CD4-positive, alpha-beta T cell treated with Interleukin-1 beta for 1 hour (primary cell): ENCODE measurements at places on chromosomes 2 and 18.

- DNase-seq = no peak
Observed at GRCh38 chr18:44541781-44542180, 138.9 kb upstream of the SETBP1 start.

GRCh38 chr18:27797484-27797883 is 379.4 kb downstream of the CDH2 start:
- DNase-seq = no peak

DNA sequence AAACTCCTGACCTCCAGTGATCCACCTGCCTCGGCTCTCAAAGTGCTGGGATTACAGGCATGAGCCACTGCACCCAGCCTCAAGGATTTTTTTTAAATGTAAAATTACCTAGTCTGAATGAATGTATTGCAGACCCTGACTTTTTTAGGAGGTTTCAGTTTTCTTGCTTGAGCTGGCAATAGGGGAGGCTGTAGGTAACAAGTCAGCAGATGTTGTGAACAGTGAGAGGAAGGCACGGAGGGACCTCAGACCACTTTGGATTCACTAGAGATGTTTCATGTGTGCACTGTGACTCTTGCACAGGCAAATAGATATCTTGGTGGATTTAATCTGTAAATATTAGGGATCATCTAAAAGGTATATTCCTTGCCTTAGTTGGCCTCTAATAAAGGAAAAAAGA is 6.4 kb downstream of the NDUFV2 start:
- no peak for DNase-seq

GRCh38 chr2:45014016-45014702 is 4.9 kb upstream of the SIX2 start:
- no peak for DNase-seq

DNA sequence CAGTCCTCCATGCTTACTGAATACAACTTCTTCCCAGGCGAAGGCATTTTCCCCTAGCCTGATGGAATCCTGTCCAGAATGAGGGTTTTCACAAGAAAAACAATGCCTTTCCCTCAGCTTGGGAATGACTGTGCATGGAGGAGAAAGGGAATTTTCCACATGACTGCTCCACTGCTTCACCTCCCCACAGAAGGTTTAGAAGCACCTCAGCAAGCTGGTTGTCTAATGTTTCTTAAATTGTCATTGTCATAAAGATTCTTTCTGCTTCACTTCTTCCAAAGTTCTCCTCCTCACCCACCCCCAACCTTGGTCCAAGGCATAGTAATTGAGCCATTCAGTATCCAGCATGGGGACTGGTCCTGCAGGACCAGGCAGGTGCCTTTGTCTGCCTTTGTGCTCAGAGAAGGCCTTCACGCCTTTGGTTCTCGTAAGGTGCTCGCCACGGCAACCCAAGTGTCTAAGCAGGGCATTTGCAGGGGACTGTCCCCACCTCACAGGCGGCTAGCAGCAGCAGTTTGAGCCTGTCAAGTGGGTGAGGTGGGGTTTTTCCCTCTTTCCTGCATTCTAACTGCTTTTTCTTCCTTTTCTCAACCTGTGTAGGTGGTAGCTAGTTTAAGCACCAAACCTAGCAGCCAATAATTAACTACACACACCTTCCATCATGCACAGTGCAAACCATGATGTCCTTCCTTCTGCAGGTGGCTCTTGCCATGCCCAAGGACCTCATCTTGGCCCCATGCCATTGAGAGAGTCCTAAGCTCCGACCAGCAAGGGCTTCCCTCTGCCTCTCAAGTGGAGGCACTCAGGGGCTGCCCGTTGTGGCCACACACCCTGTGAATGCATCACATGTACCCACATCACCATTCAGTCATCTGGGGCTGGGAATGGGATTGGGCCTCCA is 65.7 kb upstream of the BCL2L11 start:
- no peak for DNase-seq

DNA sequence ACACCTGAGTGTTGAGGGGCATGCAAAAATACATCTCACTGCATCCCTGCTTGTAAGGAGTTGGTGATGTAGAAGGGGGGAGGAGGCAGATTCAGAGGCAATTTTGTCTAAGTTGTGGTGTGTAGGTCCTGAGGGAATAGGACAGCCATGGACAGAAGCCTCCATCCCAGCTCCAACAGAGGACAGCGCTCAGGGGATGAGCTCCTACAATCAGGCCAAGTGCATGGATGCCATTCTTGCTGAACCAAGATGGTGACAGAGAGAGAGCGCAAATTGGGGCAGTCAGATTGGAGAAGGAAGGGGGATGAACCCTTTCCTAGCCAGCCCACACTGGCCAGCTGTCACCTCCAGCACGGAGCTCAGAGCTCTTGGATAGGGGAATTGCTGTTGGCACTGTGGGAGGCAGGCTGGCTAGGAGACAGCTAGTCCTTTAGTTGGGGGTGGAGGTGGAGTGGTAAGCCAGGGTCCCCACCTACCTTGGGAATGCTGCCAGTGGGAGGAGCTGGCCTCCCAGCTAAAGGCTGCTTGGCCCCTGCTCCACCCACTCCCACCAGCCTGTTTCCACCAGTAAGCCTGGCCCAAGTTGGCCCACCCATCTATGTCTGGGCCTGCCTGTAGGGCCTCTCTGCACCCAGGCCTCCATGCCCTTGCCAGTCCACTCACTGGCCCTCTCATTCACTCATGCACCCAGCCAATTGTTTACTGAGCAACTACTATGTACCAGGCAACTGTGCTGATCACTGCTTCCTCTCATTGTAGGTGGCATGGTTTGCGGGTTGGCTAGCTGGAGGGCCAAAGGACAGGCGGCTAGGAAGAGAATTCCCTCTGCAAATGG is 2.5 kb upstream of the PER2 start:
- DNase-seq = no peak

DNA sequence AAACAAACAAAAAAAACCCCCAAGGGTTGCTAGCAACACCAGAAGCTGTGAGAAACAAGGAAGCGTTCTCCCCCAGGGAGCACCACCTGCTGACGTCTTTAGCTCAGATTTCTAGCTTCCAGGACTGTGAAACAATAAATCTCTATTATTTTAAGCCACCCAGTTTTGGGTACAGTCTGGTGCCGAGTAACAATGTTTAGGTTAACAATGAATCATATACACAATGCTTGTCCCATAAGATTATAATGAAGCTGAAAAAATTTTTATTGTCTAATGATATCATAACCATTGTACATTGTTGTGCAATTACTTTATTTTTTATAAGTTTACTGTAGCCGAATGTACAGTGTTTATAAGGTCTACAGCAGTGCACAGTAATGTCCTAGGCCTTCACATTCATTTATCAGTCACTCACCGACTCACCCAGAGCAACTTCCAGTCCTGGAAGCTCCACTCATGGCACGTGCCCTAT is 72.1 kb upstream of the CAB39 start:
- no peak for DNase-seq

DNA sequence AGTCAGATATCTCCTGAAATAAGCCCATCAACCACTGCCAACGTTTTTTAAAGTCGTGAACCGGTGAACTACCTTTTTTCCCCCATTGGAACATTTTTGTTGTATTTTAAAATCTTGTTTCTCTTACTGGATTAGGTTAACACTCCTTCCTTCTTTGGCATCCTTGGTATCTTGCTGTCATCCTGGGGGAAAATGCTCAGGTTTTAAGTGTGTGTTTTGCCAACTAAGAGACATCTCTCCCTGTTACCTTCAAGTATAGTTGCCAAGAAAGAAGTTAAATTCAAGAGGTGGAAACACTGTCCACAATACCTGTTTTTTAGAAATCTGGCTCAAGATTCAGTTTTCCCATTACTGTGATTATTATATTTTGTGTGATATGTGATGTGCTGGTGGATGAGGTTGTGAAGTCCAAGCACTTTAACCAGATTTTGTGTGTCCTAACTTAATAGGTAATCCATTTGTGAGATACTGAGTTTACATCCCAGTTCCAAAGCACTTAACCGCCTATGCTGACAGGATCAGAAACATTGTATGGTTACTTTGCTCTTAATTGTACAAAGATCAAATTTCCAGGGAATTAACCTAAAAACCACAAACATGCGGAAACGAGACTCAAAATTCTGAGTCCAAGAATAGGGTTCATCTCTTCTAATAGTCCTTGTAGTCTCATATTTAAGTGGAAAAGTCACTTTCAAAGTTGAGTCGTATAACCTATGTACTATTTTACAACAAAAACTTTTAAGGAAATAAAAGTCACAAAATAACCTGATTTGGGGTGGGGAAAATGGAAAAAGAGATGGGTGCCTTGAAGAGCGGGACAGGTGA is 1.3 kb upstream of the SP3 start:
- no peak for DNase-seq

- no peak for DNase-seq
Observed at GRCh38 chr2:69310111-69311023, 76.7 kb downstream of the GFPT1 start.

DNA sequence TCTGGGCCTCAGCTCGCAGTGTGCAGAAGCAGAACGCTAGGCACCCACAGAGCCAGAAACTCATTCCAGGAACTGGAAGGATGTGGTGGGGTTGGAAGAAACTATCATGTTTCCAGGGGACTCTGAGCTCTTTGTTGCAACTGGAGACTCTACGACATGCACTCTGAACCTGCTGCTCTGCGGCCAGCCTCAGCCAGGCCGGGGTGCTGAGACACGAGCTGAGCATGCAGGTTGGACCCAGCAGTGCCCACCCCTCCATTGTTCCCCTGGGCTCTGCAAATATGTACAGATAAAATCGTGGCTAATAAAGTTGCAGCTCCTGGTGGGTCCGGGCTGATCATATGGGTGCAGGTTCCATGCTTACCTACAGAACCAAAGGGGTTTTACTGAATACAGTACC is 37.6 kb upstream of the ARL4C start:
- DNase-seq = no peak

- no peak for DNase-seq
Observed at GRCh38 chr2:147008481-147008880, 836.3 kb upstream of the ACVR2A start.

- no peak for DNase-seq
Observed at GRCh38 chr2:176399074-176399598, 129.9 kb downstream of the MTX2 start.

GRCh38 chr2:194424683-194425209 is 1232.3 kb upstream of the SLC39A10 start:
- no peak for DNase-seq

GRCh38 chr2:53765767-53766166 is 1.8 kb upstream of the CHAC2 start:
- no peak for DNase-seq

- no peak for DNase-seq
Observed at GRCh38 chr2:160836755-160837154, 323.5 kb upstream of the TANK start.

- DNase-seq = no peak
Observed at GRCh38 chr2:47346107-47346506, 56.8 kb upstream of the MSH2 start.

- DNase-seq = no peak
Observed at GRCh38 chr2:127220102-127220767, at the start of gene CYP27C1. Gene CYP27C1, minus strand, starts transcription at chr2:127220299. Its CDS starts 29 bp downstream, at chr2:127220270.

DNA sequence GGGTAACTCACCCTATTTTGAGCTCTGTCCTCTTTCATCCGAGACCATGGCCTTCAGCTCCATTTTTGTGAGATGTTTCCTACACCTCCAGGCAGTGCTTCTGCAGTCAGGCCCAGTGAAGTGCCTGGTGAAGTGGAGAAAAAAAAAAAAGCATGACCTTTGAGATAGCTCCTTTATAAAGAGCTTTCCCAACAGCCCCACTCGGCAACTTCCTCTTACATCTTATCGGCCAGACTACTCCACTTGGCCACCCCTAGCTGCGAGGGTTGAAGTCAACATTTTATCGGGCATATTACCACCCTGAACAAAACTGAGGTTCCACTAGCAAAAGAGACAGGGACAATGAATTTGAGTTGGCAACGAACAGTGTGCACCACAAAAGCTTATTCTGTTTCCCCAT is 124.8 kb upstream of the RNF152 start:
- no peak for DNase-seq

DNA sequence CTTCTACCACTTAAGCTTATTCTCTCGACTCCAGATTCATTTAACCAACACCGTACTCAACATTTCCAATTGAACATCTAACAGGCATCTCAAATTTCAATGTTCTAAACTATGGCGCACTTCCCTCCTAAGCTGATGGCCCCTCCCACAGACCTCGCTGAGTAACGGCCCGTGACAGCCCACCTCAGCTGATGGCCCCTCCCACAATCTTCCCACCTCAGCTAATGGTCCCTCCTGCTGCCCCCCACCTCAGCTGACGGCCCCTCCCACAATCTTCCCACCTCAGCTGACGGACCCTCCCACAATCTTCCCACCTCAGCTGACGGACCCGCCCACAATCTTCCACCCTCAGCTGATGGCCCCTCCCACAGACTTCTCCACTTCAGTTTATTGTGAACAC is 57.1 kb upstream of the TSPYL6 start:
- DNase-seq = no peak

GRCh38 chr2:241547781-241548450 is 10.6 kb upstream of the BOK start:
- DNase-seq = no peak

- no peak for DNase-seq
Observed at GRCh38 chr2:117851969-117852368, 37.5 kb downstream of the DDX18 start.

- no peak for DNase-seq
Observed at GRCh38 chr2:238927746-238928519, 80.0 kb downstream of the TWIST2 start.

DNA sequence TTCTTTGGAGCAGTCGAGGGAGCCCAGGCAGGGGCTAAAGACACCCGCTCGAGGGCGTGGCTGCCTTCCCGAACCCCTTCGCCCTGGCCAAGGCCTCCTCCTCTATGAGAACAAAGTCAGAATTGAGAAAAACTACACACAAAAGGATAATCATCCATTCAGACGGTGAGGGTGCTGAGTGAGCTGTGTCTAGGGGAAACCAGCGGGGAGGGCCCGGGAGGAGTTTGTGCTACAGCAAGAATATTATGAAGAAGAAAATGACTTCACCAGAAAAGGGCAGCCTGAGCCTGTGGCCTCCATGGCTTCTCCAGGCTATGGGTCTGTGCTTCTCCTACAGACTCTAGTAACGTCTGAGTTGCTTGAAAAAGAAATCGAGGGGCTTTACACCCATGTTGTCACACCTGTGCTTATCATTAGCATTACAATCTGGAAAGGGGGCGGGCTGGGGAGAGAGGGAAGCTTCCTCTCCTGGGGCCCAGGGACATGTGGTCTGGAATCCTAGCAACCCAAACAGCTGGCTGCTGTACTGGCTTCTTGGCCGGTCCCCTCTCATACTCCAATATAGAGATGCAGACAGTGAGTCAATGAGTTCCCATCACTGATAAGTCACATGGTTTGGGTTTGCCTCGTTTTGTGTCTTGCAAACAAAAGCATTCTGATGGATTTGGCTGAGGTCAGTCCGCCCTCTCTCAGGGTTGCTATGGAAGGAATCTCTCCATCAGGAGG is 52.0 kb upstream of the ARL4C start:
- DNase-seq = no peak

- no peak for DNase-seq
Observed at GRCh38 chr2:23584054-23584745, 199.2 kb downstream of the KLHL29 start.

- no peak for DNase-seq
Observed at GRCh38 chr2:132943829-132944228, 273.8 kb upstream of the LYPD1 start.

- no peak for DNase-seq
Observed at GRCh38 chr18:40035966-40036365, 1919.1 kb upstream of the PIK3C3 start.

- DNase-seq = no peak
Observed at GRCh38 chr2:30358351-30358750, 88.7 kb upstream of the LCLAT1 start.

- DNase-seq = no peak
Observed at GRCh38 chr2:2743164-2743571, 412.1 kb upstream of the MYT1L start.
